ENCODE measurements at places on chromosomes 13 and 19. TPM values are rescaled to one million over a fixed set of nuclear protein-coding genes. Genes with fewer than 3 reads are reported as not detected.

Gene DDX39A
- 30.0 TPM for total RNA-seq

Gene HCN2
- total RNA-seq = 1.2 TPM

Gene RNF225
- not detected for total RNA-seq

Gene ZNF582
- total RNA-seq = 3.9 TPM

Gene ZNF497
- 0.89 TPM for total RNA-seq

Gene ADAMTSL5
- total RNA-seq = 5.0 TPM

Gene IL4I1
- 2.1 TPM for total RNA-seq

Gene CEACAM19
- total RNA-seq = 0.30 TPM

Gene CFAP97D2
- total RNA-seq = not detected

Gene PSG2
- total RNA-seq = not detected

Gene TEX26
- not detected for total RNA-seq

Gene JAK3
- 3.4 TPM for total RNA-seq

Gene FLT1
- 211 TPM for total RNA-seq

Gene FGF22
- not detected for total RNA-seq

Gene SLITRK6
- not detected for total RNA-seq

Gene BRSK1
- total RNA-seq = 6.5 TPM
